RKO (cell line): ENCODE measurements at places on chromosomes 3 and 15.

- DNase-seq, result no peak
These were observed 52.5 kb upstream of the RPL32 start for GRCh38 chr3:12893852-12894251.

DNA sequence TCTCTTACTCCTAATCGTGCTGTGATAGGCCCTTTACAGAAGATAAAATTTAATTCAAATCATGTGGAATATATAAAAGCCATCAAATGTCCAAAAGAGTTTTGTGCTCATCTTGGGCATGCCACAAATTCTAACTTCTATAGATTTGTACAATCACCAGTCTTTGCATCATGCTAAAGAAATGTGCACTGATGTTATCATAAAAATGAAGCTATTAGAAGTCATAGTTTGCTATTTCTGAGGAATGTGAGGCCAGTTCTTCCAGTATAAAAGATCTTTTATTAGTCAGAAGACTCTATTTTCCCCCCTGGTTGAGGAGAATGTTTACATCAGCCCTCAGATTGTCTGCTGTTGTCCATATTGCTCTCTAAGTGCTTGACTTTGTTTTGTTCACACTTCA lies 2.1 kb upstream of the ANXA2 start:
- peak; percentile 35 for DNase-seq

DNA sequence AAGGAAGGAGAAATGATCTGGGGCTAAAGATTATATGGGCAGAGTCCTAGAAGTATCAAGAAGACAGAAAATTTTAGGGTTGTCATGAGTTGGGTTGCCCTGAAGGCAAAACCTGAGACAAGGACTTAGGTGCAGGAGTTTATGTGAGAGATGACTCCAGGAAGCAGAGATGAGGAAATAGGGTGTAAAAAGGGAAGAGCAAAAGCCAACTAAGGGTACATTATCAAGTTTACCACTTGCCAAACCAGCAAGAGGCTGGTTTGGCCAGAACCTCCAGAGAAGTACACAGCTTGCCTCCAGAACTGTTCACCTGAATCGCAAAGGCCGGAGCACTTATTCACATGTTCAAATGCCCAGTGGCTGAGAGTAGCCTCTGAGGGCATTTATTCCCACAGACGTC lies 116.7 kb downstream of the FHIT start:
- no peak for DNase-seq

DNA sequence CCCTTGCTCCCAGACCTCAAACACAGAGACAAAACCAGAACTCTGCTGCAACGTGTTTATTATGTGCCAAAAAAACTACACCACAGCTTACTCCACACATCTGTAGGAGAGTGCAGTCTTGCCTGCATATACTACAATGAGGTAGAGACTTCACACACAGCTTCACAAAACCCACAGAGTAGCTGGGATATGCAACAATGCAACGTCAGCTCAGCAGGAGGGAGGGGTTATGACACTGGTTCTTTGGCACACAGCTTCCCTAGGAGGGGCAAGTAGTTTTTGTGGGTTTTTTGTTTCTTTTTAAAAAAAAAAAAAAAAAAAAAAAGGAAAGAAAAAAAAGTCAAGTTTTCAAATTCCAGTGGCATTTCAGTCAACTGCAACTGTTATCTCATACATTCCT lies 2.9 kb upstream of the RPS17 start:
- no peak for DNase-seq

DNA sequence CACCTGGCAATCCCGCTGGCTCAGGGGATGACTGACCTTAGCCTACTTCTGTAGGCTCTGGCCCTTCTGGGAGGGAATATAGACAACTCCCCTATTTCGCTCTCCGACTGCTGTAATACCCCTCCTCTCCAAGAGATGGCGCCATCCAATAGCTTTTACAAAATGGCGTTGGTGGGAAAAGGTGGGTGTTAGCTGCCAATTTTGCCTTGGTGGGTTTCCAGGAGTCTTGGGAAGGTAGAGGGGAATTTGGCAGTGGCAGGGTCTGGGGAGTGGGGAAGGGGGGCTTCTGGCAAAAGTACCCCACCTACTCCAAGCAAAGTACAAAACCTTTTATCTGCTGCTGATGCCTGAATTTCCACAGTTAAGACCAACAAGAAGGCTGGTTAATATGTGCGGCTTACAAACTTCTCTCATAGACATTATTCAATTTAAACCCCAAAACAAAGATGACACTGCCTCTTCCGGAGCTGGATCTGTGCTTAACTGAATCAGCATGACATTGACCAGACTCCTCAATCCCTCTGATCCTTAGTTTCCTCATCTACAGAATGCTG lies 62.1 kb downstream of the RASGRF1 start:
- peak; percentile 46 for DNase-seq

GRCh38 chr15:39444735-39445470 lies 136.0 kb upstream of the THBS1 start:
- DNase-seq, result no peak

- DNase-seq, result no peak
These were observed 67.7 kb downstream of the LDHAL6B start for GRCh38 chr15:59274126-59274970.

DNA sequence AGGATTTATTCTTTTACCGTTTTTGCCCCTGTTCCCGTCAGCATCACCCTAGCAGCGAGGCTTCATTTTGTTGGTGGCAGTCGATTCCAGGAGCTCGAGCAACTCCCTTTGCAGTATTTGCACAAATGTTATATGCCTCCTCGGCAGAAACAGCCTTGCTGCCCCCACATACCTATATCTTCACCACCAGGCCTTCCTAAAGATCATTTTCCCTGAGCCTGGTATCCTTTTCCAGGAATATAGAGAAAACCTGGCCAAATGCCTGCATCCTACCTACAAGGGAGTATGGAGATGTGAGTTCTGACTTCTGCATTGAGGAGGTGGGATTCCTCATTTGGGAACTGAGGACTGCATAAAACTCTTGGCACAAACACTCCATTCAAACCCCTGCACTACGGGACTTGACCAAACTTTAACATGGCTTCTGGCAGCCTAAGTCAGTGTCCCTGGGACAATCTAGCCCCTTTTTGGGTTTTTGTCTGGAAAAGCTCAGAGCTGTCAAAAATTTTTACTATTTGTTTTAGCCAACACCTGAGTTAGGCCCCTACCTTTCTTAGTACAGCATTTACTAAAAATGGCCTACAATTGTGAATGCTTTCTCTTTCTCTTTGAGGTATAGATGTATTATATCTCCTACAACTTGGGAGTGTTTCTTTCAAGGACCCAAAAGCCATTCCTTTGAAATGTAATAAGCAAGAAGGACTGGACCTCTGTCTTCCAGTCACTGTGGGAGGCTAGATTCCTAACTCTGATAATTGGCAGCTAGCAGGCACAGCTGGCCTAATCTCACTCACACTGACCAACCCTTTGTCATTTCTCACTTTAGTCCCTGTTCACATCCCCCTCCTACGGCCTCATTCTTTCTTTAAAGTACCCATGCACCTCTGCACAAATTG lies 12.1 kb upstream of the UBE2Q2 start:
- DNase-seq, result no peak

GRCh38 chr3:169323578-169324451 lies 339.7 kb downstream of the MECOM start:
- no peak for DNase-seq

DNA sequence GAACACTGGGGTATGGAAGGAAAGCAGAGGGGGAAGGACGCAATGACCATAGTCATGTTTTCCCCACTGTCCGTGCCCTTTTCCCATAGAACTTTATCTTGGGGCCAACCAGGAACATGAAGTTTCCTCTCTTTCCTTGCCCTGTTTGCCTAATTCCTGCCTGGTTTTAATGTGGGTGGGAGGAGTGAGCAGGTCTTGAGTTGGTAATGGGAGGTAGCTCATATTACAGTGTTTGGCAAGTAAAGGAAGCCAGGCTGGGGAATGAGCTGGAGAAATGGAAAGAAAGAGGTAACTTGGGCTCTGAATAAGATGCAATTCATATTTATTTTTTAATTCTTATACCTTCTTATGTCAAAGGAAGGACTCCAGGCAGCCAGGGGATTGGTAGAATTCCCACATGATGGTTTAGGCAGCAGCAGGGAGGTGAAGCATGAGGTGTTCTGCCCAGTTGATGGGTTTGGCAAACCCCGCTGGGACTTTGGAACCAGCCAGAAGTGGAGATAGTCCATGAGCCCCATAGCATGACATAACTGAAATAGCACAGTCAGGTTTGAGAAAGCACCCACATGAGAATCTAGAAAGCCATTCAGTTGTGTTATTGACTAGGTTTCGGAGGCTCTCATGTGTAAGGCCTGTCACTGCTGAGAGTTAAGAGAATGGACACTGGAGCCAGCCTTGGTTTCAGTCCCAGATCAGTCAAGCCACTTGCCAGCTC lies 60.0 kb downstream of the CCK start:
- DNase-seq, result no peak

DNA sequence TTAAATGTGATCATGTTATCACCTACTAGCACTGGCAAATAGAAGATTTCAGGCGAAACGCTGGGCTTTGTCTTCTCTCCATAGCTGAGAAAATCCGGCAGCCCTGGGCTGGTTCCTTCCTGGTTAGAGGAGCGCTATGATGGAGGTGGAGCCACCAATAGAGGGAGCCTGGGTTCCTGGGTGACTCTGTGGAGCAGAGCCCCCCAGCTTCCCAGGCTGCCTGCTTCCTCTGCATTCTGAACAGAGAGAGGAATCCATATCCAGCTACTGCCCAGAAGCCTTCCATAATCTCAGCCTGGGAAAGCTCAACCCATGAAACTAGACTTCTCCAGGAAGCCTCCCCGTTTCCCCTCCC lies 32.6 kb upstream of the IQSEC1 start:
- no peak for DNase-seq

DNA sequence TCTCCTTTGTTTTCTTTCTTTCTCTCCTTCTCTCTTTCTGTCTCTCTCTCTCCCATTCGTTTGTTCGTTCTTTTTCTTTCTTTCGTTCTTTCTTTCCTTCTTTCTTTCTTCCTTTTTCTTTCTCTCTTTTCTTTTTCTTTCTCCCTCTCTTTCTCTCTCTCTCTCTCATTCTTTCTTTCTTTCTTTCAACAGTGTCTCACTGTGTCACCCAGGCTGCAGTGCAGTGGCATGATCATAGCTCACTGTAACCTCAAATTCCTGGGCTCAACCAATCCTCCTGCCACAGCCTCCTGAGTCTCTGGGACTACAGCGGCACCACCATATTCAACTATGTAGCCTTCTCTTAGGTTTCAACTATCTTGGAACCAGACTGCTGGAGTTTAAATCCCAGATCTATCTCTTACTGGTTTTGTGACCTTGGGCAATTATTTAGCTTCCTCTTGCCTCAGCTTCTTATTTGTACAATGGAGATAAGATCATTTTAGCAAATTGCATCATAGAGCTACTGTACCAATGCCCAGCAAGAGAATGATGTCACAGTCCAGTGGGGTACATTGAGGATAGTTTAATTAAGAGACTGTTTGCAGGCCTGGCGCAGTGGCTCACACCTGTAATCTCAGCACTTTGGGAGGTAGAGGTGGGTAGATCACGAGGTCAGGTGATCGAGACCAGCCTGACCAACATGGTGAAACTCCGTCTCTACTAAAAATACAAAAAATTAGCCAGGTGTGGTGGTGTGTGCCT lies 27.3 kb upstream of the PARL start:
- DNase-seq, result no peak
